ENCODE measurements at places on chromosomes 3 and 15.
A peak's percentile ranks its signal among the peaks of the same experiment; 100 is the strongest.

GRCh38 chr3:111047812-111048435, 23.7 kb upstream of the NECTIN3 start:
- no peak for DNase-seq

DNA sequence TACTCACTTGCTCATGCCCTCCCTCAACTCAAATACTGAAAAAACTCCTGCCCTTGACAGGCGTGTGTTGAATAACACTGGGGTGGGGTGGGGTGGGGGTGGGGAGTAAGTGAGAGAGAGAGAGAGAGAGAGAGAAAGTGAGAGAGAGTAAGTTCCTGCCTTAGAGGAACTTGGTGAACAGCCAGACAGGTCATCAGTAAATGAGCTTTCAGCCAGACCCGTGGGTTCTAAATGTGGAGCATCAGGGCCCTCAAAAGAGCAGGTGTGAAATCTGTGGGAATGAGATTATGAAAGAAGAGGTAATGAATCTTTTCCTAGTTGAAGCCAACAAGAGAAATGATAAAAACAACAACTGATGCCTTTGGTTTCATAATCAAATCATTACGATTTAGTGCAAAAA, 134.4 kb upstream of the FAM3D start:
- no peak for DNase-seq

DNA sequence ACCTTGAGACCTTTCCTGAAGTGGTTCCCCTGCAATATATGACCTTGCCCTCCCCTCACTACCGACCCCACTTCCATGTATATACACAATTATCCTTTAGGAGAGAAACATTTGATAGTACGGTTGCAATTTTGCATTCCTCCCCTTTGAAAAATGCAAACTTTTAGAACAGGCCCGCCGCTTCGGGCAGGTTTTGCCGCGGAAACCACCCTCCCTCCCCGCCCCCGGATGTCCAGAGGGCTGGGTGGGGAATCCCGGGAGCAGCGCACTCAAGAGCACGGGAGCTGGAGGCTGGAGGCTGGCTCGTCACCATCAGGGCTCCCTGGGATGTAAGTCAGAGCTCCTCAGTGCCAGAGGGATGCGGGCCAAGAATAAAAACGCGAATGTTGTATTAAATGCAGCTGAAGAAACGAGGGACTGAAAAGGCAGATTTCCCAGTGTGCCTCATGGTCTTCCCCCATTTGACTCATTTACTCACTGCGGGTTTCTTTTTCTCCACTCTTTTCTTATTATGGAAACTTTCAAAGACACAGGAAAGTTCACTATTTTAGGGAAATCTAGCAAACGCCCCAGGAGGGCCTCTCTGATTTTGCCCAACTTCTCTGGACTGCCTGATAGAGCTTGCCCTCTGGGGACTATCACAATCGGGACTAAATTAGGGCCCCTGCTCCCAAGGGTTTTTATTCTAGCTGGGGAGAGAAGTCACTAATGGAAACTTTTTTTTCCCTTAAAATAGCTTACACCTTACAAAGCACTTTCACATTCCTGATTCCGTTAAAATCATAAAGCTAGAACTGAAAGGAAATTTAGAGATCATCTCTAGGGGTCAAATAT, 2.9 kb upstream of the USP3 start:
- DNase-seq, result peak; percentile 49

DNA sequence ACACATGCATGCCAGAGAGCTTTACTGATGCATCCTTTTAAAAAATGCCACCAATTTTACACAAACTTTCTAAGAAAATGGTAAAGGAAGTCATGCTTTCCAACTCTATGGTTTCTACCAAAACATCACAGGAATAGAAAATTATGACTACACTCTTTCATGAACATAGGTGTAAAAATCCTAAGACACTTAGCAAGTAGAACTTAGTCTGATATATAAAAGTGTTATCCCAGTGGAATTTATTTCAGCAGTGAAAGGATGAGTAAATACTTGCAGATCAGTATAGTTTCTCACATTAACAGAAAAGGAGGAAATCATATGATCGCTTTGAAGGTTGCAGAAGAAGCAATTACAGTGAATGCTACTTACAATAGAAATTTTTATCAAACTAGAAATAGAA, 43.4 kb downstream of the MCTP2 start:
- no peak for DNase-seq

GRCh38 chr3:152094406-152094805, 174.3 kb upstream of the MBNL1 start:
- DNase-seq, result no peak

DNA sequence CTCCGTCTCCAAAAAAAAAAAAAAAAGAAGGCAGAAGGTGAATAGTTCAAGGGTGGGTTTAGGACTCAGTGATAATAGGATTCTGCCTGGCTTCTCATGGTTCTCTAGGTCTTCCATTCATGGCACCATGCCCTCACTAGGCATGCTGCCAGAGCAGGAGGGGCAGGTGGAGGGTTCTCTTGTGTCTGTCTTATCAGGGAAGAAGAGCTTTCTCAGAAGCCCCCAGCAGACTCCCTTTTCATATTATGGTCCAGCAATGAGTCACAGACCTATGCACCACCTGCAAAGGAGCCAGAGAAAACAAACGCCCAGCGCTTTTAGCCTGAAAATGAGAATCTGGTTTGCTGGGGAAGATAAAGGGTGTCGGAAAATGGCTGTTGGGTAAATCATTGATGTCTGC, 3.0 kb downstream of the CCR2 start:
- DNase-seq, result no peak

DNA sequence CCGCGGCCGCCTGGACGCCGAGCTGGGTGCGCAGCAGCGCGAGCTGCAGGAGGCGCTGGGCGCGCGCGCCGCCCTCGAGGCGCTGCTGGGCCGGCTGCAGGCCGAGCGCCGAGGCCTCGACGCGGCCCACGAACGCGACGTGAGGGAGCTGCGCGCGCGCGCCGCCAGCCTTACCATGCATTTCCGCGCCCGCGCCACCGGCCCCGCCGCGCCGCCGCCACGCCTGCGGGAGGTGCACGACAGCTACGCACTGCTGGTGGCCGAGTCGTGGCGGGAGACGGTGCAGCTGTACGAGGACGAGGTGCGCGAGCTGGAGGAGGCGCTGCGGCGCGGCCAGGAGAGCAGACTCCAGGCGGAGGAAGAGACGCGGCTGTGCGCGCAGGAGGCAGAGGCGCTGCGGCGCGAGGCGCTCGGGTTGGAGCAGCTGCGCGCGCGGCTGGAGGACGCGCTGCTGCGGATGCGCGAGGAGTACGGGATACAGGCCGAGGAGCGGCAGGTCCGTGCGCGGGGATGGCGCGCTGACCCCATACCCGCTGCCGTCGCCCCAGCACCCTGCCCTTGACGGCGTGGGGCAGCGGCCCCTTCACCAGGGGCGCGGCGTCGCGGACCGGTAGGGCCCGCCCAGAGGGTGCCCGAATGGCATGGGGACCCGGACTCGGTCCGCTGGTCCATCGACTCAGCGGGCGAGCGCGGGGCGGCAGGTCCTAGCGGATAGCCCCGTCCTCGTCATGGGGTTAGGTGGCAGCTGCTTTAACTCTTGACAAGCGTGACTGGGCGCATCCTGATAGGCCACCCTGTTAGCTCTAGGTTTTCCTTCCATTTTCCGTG, 848 bp downstream of the SYNM start:
- DNase-seq, result no peak

DNA sequence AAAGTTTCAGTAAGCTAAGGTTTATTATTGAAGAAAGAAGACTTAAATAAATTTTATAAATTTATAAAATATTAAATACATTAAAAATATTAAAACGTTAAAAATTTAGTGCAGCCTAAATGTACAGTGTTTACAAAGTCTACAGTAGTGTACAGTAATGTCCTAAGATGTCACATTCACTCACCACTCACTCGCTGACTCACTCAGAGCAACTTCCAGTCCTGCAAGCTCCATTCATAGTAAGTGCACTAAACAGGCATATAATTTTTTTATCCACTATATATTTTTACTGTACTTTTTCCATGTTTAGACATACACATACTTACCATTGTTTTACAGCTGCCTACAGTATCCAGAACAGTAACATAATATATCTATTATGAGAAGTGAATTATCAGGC, 51.5 kb downstream of the TJP1 start:
- no peak for DNase-seq

GRCh38 chr3:111947231-111947630, 31.6 kb upstream of the ABHD10 start:
- no peak for DNase-seq

GRCh38 chr3:156975721-156976120, 149.6 kb downstream of the LEKR1 start:
- no peak for DNase-seq

DNA sequence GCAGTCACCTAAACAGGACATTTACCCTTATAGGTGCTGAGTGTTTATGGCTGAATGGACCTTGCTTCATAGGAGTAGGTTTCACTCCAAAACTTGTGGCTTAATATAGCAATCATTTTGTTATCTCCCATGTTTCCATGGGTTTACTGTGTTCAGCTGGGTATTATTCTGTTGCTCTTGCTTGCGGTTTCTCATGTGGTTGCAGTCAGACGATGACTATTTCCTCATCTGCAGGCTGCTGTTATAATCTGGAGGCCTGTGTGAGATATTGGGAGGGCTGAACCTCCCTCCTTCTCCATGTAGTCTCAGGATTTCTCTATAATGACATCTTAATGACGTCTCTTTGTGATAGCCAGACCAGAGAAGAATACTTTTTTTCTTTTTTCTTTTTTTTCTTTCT, 98.1 kb downstream of the ZPLD1 start:
- DNase-seq, result no peak

DNA sequence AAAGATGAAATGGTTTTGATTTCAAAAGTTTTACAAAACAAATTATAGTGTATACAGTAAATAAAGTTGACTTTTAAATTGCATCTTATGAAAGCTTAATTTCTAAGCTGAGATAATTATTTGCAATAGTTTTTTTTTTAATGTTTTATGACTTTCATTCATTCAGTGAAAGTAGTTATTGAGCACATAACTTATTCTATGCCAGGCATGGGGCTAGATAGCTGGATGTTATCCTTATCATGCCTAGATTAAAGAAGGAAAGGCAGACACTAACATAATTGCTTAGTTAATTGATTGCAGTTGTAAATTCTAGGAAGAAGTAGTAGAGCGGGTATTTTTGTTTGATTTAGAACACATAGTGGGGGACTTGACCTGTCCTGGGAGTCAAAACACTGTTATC, 92.4 kb downstream of the FNDC3B start:
- no peak for DNase-seq

DNA sequence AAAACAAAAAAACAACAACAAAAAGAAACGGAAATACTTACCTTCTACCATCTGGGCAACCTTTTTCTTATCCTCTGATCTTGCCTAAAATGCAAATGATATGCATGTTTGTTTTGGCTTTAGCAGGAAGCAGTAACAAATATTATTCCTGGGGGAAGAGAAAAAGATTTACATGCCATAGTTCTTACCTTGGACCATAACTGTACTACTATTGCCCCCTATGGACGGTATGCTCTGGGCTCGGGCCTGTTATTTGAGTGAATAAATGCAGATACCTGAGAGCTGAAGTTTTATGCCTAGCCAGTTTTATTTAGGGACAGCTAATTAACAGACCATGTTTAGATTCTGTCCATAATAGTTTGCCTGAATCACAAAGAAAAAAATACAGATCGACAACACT, 12.6 kb upstream of the STARD5 start:
- DNase-seq, result no peak

DNA sequence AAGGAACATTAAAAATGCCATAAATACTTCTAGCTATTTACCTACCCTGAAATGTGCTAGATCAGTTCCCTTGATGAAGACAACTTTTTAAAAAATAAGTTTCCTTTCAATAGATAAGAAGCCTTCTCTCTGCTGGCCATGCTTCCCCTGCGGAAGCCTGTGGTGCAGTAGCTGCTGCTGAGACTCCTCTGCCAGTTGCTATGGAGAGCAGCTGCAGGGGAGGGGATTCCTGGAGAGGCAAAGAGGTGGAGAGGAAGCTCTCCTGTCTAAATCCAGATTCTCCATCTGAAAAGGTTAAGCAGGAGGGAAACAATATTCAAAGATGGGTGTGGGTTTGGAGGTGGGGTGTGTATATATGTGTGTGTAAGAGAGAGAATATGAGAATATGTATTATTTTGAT, 69.8 kb upstream of the BFSP2 start:
- DNase-seq, result no peak

- no peak for DNase-seq
These were observed 255.2 kb downstream of the PDCD6IP start for GRCh38 chr3:34053626-34054025.

- no peak for DNase-seq
These were observed 72.1 kb upstream of the ROPN1 start for GRCh38 chr3:124064050-124064449.

GRCh38 chr3:10759495-10759894, 56.5 kb upstream of the SLC6A11 start:
- no peak for DNase-seq

- DNase-seq, result no peak
These were observed 73.1 kb downstream of the TNIK start for GRCh38 chr3:171387062-171387461.

GRCh38 chr3:180332608-180333007, 269.4 kb upstream of the TTC14 start:
- no peak for DNase-seq

DNA sequence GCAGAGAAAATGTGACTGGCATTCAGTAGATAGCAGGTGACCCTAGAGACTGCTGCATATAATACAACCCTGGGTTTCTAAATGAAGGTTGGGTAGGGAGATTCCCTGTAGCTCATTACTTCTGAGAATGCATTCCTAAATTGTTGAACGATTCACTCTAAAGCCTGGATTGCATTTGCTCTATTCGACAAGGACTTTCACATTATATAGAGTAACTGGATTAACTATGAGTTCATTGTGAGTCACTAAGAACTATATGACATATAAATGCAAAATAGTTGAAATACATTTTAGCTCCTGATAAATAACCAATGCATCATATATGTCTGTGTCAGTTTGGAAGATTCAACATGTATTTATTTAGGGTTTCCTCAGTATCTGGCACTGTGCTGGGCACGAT, 294.7 kb upstream of the CCDC54 start:
- DNase-seq, result no peak

- no peak for DNase-seq
These were observed 70.1 kb downstream of the CCK start for GRCh38 chr3:42195879-42196330.

GRCh38 chr3:123015596-123015995, 12.0 kb downstream of the SEMA5B start:
- no peak for DNase-seq

- DNase-seq, result no peak
These were observed 3.6 kb upstream of the RASL12 start for GRCh38 chr15:65071381-65071811.

GRCh38 chr3:195763076-195763830, 42.5 kb downstream of the MUC20 start:
- DNase-seq, result no peak

DNA sequence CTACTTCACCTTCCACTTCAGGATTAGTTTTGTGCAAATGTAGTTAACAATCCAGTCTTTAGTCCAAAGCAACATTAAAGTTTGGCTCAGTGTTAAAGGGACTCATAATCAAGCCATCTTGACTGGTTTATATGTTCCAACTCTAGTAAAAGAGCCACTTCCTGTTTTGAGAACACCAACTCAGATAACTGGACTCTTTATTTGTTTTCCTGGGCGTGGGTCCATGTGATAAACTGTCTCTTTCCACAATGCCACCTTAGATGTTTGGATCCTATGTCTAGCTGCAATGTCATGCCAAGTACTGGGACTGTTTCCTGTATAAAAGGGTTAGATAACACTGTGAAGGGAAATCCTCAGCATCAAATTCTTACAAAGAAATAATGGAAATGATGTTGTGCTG, 545.0 kb downstream of the PYDC2 start:
- DNase-seq, result no peak
